GM23248 (cell line): ENCODE measurements at places on chromosomes 6 and 20. TPM values are rescaled to one million over a fixed set of nuclear protein-coding genes. Genes with fewer than 3 reads are reported as not detected.
A peak's percentile ranks its signal among the peaks of the same experiment; 100 is the strongest.

DNA sequence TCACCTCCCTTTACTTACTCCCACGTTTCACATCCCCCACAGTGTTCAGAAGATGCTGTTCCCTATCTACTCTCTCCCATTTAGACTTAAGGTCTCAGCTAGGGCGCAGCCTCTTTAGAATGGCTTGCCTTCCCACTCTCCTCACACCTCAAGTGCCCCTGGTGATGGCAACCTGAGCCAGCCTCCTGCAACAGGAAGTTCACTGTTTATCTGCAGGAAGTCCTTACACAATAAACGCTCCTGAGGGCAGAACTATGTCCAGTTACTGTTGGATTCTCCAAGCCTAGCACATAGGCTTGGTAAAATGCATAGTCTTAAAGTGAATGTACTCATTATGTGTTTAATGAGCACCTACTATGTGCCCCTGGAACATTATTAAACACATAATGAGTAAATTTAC is 21.9 kb upstream of the RAB22A start:
- H3K4me1 ChIP-seq = no peaks in the 10 kb centered on the region
- H3K4me3 ChIP-seq = no peak overlapping the region
- H3K27me3 ChIP-seq = no peaks in the 10 kb centered on the region
- H3K27ac ChIP-seq = no peak overlapping the region
- DNase-seq = no peak
- no peaks in the 10 kb centered on the region for H3K36me3 ChIP-seq

C20orf202 gene
- not detected in 2 replicates for total RNA-seq

ARG1 gene
- total RNA-seq = not detected in 2 replicates

DNA sequence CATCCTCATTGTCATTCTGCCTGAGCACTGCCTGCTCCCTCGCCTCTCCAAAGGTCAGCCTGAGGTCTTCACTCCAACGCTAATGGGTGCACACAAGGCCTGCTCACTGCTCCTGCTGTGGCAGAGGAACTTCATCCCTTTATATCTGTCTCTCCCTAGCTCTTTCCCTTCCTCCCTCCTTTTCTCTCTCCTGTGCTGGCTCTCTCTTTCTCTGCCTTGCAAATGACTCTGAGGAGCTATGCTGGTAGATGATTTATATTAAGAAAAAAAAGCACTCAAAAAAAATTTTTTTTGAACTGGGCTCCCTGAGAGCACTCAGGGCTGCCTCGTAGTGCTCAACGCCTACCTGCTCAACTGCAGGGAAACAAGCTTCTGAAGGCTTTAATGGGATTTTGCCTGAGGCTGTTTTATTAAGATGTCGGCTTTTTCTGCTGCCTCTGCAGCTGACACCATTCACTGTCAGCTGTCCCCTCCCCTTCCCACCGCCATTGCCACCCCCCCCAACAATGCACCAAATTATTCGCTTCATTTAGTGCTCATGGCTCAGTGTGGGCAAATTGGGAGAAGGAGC is 137.7 kb upstream of the DEFB112 start:
- no peaks in the 10 kb centered on the region for H3K36me3 ChIP-seq
- no peak overlapping the region for H3K4me3 ChIP-seq
- no peaks in the 10 kb centered on the region for H3K27me3 ChIP-seq

GRCh38 chr6:165615636-165616035 is 47.4 kb downstream of the PDE10A start:
- no peaks in the 10 kb centered on the region for H3K36me3 ChIP-seq
- no peaks in the 10 kb centered on the region for H3K4me1 ChIP-seq
- no peak overlapping the region for H3K4me3 ChIP-seq
- no peak for DNase-seq
- no peak overlapping the region for H3K27ac ChIP-seq

VNN1 gene
- 0.86 TPM in 1 of 2 replicates, not detected in the other for total RNA-seq

DNA sequence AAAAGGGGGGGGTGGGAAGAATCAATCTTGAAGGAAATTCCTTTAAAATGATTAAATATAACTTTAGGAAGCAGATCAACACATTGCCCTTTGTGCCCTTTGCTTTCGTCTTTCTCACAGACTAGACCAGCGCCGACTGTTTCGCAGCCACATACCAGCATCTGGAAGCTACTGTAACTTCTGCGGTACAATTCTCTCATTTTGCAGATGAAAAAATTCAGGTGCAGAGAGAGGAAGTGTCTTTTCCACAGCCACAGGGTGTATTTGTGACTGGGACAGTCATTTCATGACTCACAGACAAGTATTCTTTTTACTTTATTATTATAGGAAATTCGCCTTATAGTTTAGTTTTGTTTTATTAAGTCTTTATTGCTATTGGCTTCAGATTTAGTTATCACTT is 84.2 kb downstream of the UST start:
- peak overlapping the region; percentile 35; the same call in 1 of the 2 replicates for H3K4me3 ChIP-seq
- peak; percentile 33 for DNase-seq
- peaks cover 48% of the 10 kb centered on the region for H3K4me1 ChIP-seq
- no peaks in the 10 kb centered on the region for H3K36me3 ChIP-seq
- no peaks in the 10 kb centered on the region for H3K27me3 ChIP-seq

ADGRB3 gene
- total RNA-seq = not detected in 2 replicates

ERVFRD-1 gene
- not detected in 2 replicates for total RNA-seq

RIMS4 gene
- total RNA-seq = 0.22 TPM in 1 of 2 replicates, not detected in the other

DNA sequence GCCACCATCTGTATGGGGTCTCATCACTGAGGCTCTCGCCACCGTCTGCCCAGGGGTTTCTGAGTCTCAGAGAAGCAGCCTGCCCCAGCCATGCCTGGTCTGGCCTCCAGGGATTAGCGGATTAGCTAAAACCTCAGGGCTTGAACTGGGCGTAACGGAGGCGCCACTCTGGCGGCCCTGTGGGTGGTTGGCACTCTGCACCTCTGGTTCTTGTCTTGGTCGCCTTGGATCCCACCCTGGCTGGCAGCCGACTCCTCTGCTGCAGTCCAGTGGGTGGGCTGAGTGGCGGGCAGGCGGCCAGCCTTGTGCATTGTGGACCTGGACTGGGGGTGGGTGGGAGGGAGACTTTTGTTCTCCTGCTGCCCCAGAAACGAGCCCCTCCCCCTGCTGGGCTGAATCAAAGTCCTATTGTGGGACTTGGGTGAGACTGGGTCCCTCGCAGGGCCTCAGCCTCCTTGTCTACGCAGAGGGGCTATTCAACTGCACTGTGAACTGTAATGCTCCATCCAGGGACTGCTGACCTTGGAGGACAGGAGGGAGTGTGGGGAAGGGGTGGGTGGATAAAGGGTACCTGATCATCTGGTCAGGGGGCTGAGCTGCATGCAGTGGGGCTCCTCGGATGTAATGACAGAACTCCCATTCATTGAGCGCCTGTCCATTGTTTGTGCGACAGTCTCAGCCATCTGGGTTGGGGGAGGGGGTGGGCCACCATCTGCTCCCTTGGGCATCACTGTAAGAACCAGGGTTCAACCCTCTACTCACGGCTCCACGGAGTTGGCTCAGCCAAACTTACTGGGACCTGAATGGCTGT is 23.9 kb downstream of the SUN5 start:
- DNase-seq = no peak
- H3K4me3 ChIP-seq = no peak overlapping the region
- H3K4me1 ChIP-seq = no peaks in the 10 kb centered on the region
- no peaks in the 10 kb centered on the region for H3K36me3 ChIP-seq
- H3K27me3 ChIP-seq = no peaks in the 10 kb centered on the region
- H3K27ac ChIP-seq = no peak overlapping the region

OTOR gene
- not detected in 2 replicates for total RNA-seq

PLN gene
- not detected in 2 replicates for total RNA-seq

- H3K4me3 ChIP-seq = no peak overlapping the region
- H3K27ac ChIP-seq = no peak overlapping the region
- no peak for DNase-seq
- H3K4me1 ChIP-seq = peaks cover 16% of the 10 kb centered on the region
- no peaks in the 10 kb centered on the region for H3K27me3 ChIP-seq
Measured at GRCh38 chr6:157663261-157663660, 159.8 kb upstream of the SNX9 start.

- H3K4me1 ChIP-seq = peaks cover 17% of the 10 kb centered on the region
- H3K4me3 ChIP-seq = no peak overlapping the region
- H3K27me3 ChIP-seq = no peaks in the 10 kb centered on the region
- no peak overlapping the region for H3K27ac ChIP-seq
- no peak for DNase-seq
- H3K36me3 ChIP-seq = no peaks in the 10 kb centered on the region
Measured at GRCh38 chr6:148713921-148714320, 32.9 kb upstream of the UST start.
